Uterus (tissue), 4 donors: ENCODE measurements at places on chromosomes 11 and 22. TPM values are rescaled to one million over a fixed set of nuclear protein-coding genes. Genes with fewer than 3 reads are reported as not detected.

The SYT8 gene
- not detected for total RNA-seq

GRCh38 chr11:57552479-57552878 is 15.0 kb downstream of the UBE2L6 start:
- DNase-seq, result no peak

DNA sequence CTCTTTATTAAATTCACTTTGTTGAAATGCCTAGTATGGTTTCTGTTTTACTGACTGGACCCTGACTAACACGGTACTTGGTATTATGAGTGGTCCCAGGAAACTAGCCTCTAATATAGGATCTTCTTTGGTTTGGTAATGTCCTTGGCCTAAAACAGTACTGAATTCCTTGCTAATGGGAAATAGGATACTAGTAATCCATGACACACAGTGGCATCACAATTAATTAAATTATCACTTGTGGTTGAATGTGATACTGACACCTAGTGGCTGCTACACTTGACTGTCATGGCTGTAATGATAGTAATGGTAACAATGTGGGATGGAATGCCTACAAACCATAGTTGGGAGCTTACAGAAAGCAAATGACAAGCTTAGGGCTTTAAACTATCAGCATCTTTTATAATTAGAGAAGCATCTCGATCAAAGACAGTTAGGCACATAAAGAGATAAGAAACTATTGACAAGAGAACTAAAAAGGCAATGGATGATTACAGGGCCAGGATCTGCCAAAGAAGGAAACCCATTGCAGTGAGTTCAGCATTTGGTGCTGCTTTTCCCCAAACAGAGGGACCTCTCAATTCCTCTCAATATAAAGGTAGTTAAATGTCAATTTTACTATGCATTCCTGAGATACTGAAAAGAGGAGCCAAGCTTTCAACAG is 8.6 kb downstream of the DNHD1 start:
- DNase-seq, result no peak

The PRAME gene
- total RNA-seq, result 1.3 TPM

DNA sequence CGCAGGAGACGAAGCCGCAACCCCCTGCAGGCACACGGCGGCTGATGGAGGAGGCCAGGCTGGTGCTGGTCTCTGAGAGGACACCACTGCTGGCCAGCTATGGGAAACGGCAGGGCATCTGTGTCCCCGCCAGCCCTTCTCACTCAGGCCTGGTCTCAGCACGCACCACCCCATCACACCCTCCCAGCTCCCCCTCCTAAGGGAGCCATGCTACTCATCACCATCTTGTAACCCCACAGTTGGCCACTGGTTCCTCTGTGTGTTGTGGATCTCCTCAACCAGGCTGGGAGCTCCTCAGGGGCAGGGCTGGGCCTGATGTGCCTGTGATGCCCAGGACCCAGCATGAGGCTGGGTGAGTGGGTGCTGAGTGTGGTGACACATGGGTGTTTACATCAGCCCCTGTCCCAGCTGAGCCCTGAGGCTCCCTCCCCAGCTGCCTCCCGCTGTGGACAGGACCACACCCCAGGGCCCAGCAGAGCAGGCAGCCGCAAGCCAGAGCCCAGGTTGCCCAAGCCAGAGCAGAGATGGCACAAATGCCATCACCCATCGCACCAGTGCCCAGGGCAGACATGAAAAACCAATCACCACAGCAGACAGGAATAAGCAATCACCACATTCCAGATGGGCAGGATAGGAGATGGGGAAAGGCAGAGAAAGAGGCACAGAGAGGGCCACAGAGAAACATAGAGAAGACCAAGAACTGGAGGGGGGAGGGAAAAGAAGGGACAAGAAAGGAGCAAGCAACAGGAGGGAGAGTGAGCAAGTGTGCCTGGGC is 8.2 kb downstream of the ARVCF start:
- no peak for DNase-seq

The DLG2 gene
- 2.9 TPM for total RNA-seq

GRCh38 chr11:109865548-109866186 is 227.5 kb upstream of the ZC3H12C start:
- DNase-seq, result no peak
